ENCODE measurements at places on chromosomes 4 and X. TPM values are rescaled to one million over a fixed set of nuclear protein-coding genes. Genes with fewer than 3 reads are reported as not detected.
A peak's percentile ranks its signal among the peaks of the same experiment; 100 is the strongest.

DNA sequence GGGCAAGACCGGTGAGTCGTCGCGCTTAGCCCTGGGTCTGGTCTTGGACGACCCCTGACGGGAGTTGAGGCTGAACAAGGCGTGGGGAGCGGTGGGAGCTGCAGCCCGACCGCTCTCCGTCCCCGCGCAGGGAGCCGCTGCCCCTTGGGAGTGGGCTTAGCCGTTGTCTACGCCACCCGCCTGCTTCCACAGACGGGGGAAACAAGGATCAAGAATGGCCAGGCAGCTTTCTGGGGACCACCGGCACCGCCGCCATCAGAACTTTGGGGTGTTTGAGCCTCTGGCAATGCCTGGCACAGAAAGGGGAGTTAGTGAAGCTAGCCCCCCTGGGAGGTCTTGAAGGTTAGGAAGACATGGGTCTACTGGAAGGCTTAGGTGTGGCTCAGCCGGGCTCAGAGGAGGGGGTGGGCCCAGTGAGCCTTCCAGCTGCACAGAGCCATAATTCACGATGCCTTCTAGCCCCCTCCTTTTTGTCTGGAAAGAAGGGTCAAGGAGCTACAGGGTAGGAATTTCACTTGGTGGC is 583 bp downstream of the RASL11B start:
- peak overlapping the region; percentile 66 for H3K4me3 ChIP-seq
- H3K27me3 ChIP-seq, result peaks cover 55% of the 10 kb centered on the region
- peaks cover 10% of the 10 kb centered on the region for H3K36me3 ChIP-seq
- H3K4me1 ChIP-seq, result peaks cover 5% of the 10 kb centered on the region

- H3K36me3 ChIP-seq, result no peaks in the 10 kb centered on the region
- DNase-seq, result no peak
- no peak overlapping the region for H3K27ac ChIP-seq
- no peaks in the 10 kb centered on the region for H3K4me1 ChIP-seq
- H3K4me3 ChIP-seq, result no peak overlapping the region
Measured at GRCh38 chrX:105821471-105822121, 743 bp upstream of the NRK start.

DNA sequence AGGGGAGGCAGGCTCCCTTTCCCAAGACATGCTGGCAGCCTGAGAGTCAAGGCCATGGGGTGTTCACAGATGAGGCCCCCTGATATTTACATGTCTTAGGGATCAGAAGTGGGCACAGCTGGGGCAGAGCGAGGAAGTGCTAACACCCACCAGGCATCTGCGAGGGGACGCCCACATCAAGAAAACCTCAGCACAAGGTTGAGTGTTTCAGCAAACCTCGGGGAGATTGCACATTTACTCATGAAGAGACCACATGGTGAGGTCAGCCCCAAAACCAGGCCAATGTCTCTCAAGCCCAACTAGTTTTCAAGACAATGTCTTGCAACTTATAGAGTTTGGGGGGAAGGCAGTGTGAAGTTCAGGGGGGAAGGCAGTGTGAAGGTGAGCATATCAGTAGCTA is 55.2 kb downstream of the CLNK start:
- no peak overlapping the region for H3K4me3 ChIP-seq
- no peak overlapping the region for H3K27ac ChIP-seq
- peaks cover 11% of the 10 kb centered on the region for H3K4me1 ChIP-seq
- no peaks in the 10 kb centered on the region for H3K36me3 ChIP-seq

DNA sequence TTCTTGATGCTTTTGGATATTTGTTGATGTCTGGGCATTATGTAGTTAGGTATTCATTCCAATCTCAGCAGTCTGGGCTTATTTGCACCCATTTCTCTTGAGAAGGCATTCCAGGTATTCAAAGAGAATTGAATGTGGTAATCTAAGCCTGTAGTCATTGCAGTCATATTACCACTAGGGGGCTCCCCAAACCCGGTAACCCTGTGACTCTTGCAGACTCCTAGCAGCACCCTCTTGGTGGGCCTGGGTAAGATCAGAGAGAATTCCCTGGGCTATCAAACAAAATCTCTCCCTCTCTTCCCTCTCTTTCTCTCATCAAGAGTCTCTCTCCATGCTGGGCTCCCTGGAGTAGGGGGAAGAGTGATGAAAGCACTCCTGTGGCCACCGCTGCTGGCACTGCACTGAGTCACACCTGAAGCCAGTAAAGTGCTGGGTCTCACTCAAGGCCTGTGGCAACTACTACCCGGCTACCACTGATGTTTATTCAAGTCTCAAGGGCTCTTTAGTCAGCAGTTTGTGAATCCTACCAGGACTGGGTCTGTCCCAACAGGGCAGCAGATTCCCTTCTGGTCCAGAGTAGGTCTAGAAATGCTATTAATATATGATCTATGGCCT is 187.7 kb upstream of the NUDT10 start:
- no peak for DNase-seq
- no peak overlapping the region for H3K4me3 ChIP-seq
- peaks cover 37% of the 10 kb centered on the region for H3K27me3 ChIP-seq
- H3K27ac ChIP-seq, result no peak overlapping the region
- H3K36me3 ChIP-seq, result no peaks in the 10 kb centered on the region
- no peaks in the 10 kb centered on the region for H3K4me1 ChIP-seq

FDCSP gene
- total RNA-seq, result not detected

DNA sequence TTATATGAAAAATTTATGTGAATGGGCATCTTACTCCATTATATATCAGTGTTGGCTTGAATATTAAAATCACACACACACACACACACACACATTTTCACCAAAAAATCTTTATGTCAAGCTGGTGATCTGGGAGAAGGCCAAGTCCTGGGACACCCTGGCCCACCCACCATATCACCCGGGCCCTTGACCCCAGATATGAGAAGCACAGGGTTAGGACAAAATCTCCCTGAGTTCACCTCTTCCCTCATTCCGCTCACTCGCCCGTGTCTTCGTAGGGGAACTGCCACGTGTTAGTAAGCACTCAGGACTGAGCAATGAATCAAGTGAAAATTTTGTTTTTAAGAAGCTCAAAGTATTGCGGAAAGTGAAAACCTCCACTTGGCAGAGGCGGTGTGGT is 103.8 kb upstream of the PSAPL1 start:
- H3K4me3 ChIP-seq, result no peak overlapping the region
- DNase-seq, result no peak
- no peaks in the 10 kb centered on the region for H3K4me1 ChIP-seq
- H3K27me3 ChIP-seq, result no peaks in the 10 kb centered on the region
- no peaks in the 10 kb centered on the region for H3K36me3 ChIP-seq
- no peak overlapping the region for H3K27ac ChIP-seq

GRCh38 chr4:2637956-2638552 is 101.6 kb downstream of the FAM193A start:
- no peaks in the 10 kb centered on the region for H3K27me3 ChIP-seq
- no peak for DNase-seq
- H3K36me3 ChIP-seq, result peaks cover 5% of the 10 kb centered on the region
- no peaks in the 10 kb centered on the region for H3K4me1 ChIP-seq
